ENCODE measurements at places on chromosomes 1 and 21.

DNA sequence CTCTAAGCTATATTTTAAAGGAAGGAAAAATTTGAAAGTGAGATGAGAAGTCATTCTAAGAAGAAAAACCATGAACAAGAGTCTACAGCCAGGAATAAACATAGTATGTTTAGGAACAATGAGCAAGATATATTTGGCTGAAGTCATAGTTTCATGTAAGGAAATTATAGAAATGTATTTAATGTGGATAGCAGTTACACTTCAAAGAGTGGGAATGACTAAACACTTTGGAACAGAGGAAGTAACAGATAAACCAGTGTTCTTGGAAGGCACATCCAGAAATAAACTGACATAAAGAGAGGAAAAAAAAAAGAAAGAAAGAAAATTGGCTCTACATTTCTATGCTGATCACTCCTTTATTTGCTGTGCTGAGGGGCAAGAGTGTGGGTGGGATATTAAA, 18.0 kb downstream of the C8A start:
- no peak for DNase-seq

DNA sequence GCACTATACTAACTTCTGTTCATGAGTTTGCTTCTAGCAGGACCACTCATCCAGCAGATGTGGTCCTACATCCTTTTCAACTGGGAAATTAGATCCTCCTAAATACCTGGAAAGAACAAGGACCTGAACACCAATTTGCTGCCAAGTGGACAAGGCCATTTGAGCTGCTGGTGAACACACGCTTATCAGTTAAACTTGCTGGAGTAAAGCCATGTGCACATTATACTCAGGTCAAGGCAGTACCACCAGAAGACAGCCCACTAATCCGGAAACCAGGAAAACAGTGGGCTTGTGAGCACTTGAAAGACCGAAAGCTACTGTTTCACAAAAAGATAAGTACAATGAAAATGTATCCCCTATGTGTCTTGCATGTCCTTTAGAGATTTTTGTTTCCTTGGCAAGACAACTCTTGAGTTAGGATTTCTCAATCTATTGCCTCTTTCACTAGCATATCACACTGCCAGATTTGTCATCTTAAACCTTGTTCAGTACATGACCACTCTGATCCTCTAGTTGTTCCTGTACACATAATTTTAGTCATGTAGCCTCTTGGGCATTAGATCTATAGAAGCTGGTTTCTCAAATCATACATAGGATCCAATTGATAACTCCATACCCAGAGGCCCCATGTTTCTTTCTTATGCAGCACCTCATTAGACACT, 4.5 kb upstream of the REN start:
- DNase-seq = no peak

- no peak for DNase-seq
Observed at GRCh38 chr1:74005533-74005932, 192.4 kb downstream of the LRRIQ3 start.

DNA sequence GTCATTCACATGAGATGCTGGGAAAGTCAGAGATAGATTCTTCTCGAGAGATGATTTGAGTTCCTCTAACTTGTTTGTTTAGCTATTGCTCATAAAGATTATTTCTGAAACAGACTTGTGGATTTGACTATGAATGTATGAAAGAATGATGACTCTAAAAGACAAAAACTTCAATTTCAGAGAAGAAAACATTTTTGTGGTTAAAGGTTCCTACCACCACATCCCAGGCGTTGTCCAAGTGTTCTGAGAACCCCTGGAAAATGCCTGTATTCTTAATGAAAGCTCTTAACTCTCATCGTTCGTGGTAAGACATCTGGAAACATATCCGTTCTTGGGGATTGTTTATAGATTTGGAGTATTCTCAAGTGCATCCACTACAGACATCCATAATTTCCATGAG, 228.7 kb downstream of the BARHL2 start:
- no peak for DNase-seq

DNA sequence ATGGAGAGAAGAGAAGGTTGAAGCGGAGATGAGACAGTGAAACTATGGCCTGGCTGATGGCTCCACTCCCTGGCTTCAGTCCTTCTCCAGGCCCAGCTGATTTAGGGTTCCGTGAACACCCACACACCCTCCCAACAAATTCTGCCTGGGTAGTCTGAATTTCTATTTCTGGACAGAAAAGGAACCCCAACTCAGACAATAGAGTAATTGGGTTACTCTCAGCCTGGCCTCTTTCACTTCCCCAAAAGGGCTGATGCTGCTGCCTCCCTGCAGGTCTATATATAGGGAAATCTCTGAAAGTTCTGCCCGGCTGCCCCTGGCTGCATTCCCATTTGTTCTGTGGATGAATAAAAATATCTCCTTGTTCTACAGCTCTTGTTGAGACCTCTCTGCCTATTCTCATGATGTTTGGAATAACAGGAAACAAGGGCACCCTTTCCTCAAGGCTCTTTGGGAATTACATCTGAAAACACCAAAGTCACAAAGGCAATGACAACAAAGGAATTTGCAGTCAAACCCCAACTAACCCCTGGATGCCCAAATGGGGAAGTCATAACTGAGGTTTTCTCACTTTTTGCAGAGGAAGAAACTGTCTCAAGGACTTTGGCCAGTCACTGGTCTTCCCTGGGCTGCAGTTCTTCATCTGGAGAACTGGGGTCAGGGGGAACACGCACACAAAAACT, 11.4 kb upstream of the ZSCAN20 start:
- no peak for DNase-seq

DNA sequence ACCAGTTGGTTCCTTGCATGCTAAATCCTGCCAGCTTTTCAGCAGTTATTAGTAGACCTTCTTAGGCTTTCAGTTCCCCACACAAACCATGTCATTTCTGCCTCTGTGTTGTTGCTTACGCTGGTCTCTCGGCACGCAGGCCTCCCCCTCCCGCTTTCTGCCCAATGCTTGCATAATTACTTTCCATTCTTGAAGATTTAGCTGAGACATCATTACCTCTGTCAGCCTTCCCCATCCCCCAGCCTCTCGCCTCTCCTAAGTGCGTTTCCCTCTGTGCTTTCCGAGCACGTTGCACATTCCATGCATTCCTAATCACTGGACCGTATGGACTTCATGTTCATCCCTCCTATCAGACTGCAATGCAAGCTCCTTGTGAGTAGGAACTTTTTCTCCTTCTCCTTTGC, 26.8 kb downstream of the TSHB start:
- no peak for DNase-seq

GRCh38 chr1:170659399-170660035, 4.4 kb upstream of the PRRX1 start:
- DNase-seq = no peak

GRCh38 chr1:156435545-156436140, 64.9 kb downstream of the MEF2D start:
- no peak for DNase-seq

DNA sequence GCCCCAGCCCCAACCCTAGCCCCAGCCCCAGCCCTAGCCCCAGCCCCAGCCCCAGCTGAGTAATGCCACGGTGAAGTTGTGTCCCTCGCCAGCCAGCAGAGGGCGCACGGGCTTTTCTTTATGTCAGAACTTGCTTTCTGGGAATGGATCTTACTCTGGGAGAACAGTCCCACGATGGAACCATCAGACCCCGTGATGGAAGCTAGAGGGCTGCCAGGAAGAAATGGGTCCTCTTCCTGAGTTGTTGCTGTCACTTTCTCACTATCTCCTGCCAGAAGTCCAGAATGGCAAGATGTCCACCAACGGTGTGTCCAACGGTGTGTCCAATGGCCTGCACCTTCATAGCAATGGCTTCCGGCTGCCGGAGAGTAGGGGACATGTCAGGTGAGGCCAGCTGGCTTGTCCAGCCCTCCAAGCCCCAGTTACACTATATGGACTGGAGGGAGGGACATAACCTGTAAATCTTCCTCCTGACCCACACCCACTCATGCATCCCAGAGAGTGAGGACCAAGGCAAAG, 25.1 kb upstream of the TMEM222 start:
- no peak for DNase-seq

- no peak for DNase-seq
Observed at GRCh38 chr21:38734646-38735365, 70.9 kb upstream of the ETS2 start.

- no peak for DNase-seq
Observed at GRCh38 chr1:156431366-156431765, 62.4 kb downstream of the RHBG start.

- no peak for DNase-seq
Observed at GRCh38 chr1:108880850-108881249, 4.1 kb downstream of the GPSM2 start.

- no peak for DNase-seq
Observed at GRCh38 chr1:94769551-94769950, 50.6 kb upstream of the SLC44A3 start.

GRCh38 chr1:93076268-93076667, 2.8 kb upstream of the MTF2 start:
- no peak for DNase-seq

DNA sequence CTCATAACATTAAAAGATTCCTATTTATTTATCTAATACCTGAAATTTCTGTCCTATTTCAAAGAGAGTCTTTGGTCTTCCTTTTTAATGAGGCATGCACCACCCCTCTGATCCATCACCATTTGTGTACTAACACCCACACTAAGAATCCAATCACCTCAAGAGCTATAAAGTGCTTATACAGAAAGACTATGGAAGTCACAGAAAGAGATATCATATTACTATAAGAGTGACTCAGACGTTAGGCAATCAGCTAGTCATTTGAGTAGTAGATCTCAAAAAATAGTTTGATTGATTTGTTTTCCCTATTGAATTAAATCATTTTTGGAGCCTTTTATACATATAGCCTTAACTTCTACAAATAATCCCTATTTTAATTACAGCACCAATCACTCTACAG, 46.1 kb downstream of the NME7 start:
- DNase-seq = no peak

DNA sequence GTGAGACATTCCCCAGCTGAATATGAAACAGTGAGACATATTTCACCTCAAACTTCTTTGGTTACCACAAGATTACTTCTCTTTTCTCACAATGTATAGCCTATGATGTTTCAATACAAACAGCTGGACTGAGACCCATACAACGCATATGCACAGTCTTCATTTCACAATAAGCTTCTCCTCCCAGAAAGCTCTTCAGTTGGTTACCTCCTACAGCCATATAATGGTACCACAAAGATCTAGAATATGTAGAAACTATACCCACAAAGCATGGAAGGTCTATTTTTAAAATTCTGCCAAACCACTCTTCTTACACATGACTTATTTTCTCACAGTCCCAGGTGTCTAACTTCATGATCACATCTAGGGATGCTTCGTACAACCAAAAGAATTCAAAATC, 70.8 kb downstream of the JAK1 start:
- no peak for DNase-seq

DNA sequence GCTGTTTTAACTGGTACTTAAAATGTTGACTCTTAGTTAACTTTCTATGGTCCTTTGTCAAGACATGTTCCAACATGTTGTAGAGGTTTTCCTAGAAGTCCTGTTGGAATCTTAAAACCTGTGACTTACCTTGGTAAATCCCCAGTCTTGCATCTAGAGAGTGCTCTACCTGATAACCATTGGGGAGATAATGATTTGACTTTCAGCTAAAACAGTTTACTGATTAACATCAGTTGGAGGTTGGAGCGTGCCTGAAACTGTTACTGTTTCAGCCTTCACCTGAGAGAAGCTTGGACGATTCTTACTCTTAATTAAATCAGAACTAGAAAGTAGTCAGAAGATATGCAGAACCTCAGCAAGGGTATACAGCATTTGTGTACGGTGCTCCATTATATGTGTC, 8.8 kb downstream of the MDM4 start:
- DNase-seq = no peak

GRCh38 chr1:241816008-241816407, 32.0 kb upstream of the EXO1 start:
- DNase-seq = no peak

DNA sequence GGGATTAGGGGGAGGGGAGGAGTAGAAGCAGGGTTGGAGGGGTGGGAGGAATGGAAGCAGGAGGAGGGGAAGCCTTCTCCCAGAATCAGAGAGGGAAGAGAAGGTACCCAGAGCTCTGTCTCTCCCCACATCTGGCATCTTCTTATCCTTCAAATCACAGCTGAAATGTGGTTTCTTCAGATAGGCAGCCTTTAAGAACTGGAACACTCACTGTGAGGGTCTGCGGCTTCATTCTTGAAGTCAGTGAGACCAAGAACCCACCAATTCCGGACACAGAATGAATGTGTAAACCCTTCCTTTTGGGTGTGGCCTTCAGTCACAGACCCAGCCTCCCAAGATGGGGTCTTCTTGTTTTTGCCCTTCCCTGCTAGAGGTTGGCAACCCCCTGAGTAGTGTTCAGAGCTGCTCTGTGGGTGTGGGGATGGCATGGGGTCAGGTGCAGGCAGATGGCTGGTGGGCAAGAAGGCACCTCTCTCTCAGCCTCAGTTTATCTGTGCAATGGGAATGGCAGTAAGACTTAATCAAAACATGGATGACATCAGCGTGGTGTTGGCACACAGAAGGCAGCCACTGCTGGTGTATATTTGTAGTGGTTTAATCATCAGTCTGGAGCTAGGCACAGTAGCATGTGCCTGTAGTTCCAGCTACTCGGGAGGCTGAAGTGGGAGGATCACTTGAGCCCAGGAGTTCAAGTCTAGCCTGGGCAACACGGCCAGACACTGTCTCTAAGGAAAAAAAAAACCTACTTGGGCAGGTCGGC, 7.2 kb downstream of the FAAH start:
- DNase-seq = no peak
